Activated naive CD8-positive, alpha-beta T cell treated with anti-CD3 and anti-CD28 coated beads for 36 hours (primary cell): ENCODE measurements at places on chromosomes 7 and 10. TPM values are rescaled to one million over a fixed set of nuclear protein-coding genes. Genes with fewer than 3 reads are reported as not detected.
A peak's percentile ranks its signal among the peaks of the same experiment; 100 is the strongest.

The GOLGA7B gene
- 0.80 TPM for total RNA-seq

The NPSR1 gene
- total RNA-seq = not detected

DNA sequence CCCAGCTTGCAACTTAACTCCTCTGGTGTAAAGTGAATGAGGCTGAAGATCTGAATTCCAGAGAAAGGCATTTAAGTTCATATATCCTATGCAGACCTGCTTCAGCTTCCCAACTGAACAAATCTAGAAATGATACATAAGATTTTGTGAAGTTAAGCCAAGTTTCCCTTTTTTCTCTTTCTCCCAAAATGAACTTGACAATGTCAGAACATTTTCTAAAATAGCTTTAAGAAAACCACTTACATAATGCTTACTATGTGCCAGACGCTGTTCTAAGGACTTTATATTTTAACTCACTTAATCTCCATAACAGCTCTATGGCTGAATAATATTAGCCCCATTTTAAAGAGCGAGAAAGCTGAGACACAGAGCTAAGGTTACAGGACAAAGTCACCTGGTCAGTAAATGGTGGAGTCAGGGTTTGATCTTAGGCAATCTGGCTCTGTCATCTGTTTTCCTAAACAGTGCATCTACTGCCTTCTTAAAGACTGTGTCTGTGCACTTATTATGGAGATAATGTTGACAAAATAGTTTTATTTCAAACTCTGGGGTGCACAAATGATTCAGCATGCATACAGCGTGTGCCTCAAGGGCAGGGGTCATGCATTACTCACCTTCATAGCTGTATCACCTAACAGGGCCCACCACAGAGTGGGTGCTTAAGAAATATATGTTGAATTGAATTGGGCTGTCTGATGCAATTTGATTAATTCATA lies 66.8 kb downstream of the RHOBTB1 start:
- H3K4me1 ChIP-seq = no peaks in the 10 kb centered on the region
- no peaks in the 10 kb centered on the region for H3K36me3 ChIP-seq
- no peak overlapping the region for H3K27ac ChIP-seq
- no peak overlapping the region for H3K4me3 ChIP-seq
- H3K27me3 ChIP-seq = no peaks in the 10 kb centered on the region

The ASB13 gene
- 12.0 TPM for total RNA-seq

GRCh38 chr10:73858013-73858708 lies 16.2 kb downstream of the CAMK2G start:
- DNase-seq = no peak
- H3K4me3 ChIP-seq = peak overlapping the region; percentile 61
- peaks cover 28% of the 10 kb centered on the region for H3K36me3 ChIP-seq
- H3K27ac ChIP-seq = peak overlapping the region; percentile 89
- peaks cover 71% of the 10 kb centered on the region for H3K4me1 ChIP-seq
- no peaks in the 10 kb centered on the region for H3K27me3 ChIP-seq

The CNPY1 gene
- not detected for total RNA-seq

DNA sequence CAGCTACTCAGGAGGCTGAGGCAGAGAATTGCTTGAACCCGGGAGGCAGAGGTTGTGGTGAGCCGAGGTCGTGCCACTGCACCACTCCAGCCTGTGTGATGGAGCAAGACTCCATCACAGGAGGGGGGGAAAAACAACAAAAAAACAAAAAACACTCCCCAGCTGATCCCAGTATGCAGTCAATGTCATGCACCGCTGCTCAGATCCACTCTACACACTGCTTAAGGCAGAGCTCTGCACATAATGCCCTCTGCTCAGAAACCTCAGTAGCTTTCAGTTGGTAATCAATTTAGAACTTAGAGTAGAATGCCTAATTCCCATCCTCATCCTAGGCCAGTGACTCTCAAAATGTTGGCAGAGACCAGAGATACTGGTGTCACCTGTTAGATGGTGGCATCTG lies 43.9 kb downstream of the PDSS1 start:
- DNase-seq = no peak
- peaks cover 21% of the 10 kb centered on the region for H3K4me1 ChIP-seq
- H3K27ac ChIP-seq = peak overlapping the region; percentile 70
- H3K27me3 ChIP-seq = no peaks in the 10 kb centered on the region

DNA sequence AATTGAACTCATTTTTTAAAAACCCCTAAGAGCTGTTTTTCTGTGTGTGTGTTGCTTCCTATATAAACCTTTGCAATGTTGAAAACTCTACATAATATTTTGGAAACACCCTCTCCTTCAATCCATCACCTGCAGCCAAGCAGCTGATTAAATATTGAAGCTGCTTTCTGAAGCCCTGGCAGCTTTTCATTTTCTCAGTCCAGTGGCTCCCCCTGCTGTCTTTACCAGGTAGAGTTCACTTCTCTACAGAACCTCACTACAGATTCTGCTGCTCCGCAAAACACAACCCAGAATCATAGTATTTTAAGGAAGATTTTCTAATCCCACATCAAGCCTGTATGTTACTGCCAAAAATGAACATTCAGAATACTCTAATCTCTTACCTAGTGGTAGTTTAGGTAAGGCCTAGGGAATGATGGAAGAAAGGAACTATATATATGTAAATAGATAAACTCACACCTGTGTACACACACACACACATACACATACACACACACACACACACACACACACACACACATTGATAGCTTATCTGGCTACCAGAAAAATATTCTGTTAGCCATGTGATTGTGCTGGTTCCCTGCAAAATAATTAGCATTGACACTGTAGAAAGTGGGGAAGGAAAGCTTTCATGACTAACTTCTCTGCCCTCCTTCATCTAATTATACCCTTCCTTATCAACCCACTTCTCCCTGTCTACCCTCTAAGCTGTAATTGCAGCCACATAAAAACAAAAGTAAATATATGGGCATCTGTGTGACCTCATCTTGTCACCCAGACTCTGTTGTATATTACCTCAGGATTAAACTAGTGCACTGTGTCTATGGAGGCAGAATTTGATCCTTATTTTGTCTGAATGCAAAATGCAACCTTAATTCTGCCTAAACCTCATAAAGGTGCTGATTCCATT lies 229.5 kb upstream of the FZD1 start:
- H3K4me3 ChIP-seq = no peak overlapping the region
- no peak for DNase-seq
- no peak overlapping the region for H3K27ac ChIP-seq
- no peaks in the 10 kb centered on the region for H3K36me3 ChIP-seq
- no peaks in the 10 kb centered on the region for H3K4me1 ChIP-seq
- H3K27me3 ChIP-seq = no peaks in the 10 kb centered on the region

DNA sequence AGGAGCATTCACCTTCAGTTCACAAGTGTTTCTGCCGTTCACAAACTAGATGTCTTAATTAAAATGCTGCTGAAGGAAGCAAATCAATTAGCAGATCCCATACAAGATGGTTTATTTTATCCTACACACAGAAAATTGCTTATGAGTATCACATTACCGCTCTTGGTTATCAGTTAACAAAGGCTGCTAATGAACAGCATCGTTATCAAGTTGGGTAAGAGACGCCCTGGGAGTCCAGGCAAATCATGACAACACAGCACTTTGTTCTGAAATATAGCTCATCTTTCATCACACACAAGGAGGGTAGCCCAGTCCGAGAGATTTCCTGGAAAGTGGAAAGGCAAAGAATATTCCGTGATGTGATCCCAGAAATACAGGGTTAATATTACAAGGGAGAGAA lies 20.8 kb upstream of the FAM170B start:
- no peak overlapping the region for H3K27ac ChIP-seq
- DNase-seq = no peak
- H3K36me3 ChIP-seq = no peaks in the 10 kb centered on the region
- no peak overlapping the region for H3K4me3 ChIP-seq
- H3K4me1 ChIP-seq = no peaks in the 10 kb centered on the region

GRCh38 chr7:77799078-77799964 lies 748 bp downstream of the PHTF2 start:
- peak; percentile 31 for DNase-seq
- H3K4me3 ChIP-seq = peak overlapping the region; percentile 94
- peaks cover 62% of the 10 kb centered on the region for H3K4me1 ChIP-seq
- H3K36me3 ChIP-seq = peaks cover 35% of the 10 kb centered on the region
- peak overlapping the region; percentile 88 for H3K27ac ChIP-seq
- H3K27me3 ChIP-seq = no peaks in the 10 kb centered on the region

The RADIL gene
- total RNA-seq = 0.92 TPM

- H3K27me3 ChIP-seq = no peaks in the 10 kb centered on the region
- no peak for DNase-seq
- H3K36me3 ChIP-seq = peaks cover 2% of the 10 kb centered on the region
- no peaks in the 10 kb centered on the region for H3K4me1 ChIP-seq
Measured at GRCh38 chr7:29935111-29935510, 54.5 kb downstream of the SCRN1 start.

DNA sequence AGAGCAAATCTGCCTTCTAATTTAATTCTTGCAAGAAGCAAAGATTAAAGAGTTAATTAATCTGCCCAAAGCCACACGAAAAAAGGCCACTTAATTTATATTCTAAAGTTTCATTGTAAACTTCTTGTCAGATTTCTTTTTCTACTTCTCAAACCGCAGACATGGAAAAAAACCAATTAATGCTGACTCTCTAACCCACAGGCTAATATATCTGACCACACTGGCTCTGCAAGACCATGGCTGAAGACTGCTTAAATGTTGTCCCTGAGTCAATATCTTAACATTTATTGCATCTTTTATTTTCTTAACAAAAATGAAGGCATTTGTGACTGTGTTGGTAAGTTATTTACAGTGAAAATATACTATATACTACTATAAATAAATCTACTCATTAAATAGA lies 234.0 kb upstream of the SP8 start:
- H3K4me3 ChIP-seq = no peak overlapping the region
- no peaks in the 10 kb centered on the region for H3K4me1 ChIP-seq
- no peak for DNase-seq
- no peaks in the 10 kb centered on the region for H3K36me3 ChIP-seq

GRCh38 chr10:132544744-132545658 lies 7.4 kb downstream of the INPP5A start:
- DNase-seq = no peak
- peaks cover 65% of the 10 kb centered on the region for H3K4me1 ChIP-seq
- peak overlapping the region; percentile 76 for H3K4me3 ChIP-seq
- no peaks in the 10 kb centered on the region for H3K36me3 ChIP-seq

DNA sequence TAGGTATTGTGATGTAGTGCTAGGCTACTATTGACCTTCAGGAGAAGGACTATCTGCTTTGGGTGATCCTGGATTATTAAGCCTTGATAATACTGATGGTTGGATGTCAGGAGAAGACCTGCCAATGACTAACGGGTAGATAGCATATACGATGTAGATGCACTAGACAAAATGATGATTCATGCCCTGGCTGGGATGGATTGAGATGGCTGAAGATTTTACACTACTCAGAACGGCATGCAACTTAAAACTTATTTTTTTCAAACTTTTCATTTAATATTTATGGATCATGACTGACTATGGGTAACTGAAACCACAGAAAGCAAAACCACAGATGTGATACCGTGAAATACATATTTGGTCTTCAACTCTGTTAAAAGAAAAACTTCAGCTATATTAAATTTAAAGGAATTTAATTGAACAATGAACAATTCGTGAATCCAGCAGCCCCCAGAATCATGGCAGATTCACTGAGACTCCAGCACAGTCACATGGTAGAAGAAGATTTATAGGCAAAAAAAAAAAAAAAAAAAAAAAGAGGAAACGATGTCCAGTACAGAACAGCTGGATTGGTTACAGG lies 124.6 kb upstream of the CDK13 start:
- no peaks in the 10 kb centered on the region for H3K4me1 ChIP-seq
- no peak overlapping the region for H3K27ac ChIP-seq
- H3K27me3 ChIP-seq = peaks cover 65% of the 10 kb centered on the region
- DNase-seq = no peak
- no peaks in the 10 kb centered on the region for H3K36me3 ChIP-seq

The GRM3 gene
- total RNA-seq = not detected

GRCh38 chr7:30522159-30522558 lies 17.5 kb upstream of the GGCT start:
- H3K4me1 ChIP-seq = peaks cover 2% of the 10 kb centered on the region
- peaks cover 2% of the 10 kb centered on the region for H3K36me3 ChIP-seq
- H3K27me3 ChIP-seq = no peaks in the 10 kb centered on the region

GRCh38 chr7:53611043-53611442 lies 575.6 kb downstream of the POM121L12 start:
- H3K4me1 ChIP-seq = no peaks in the 10 kb centered on the region
- H3K27ac ChIP-seq = no peak overlapping the region
- no peaks in the 10 kb centered on the region for H3K27me3 ChIP-seq
- no peak overlapping the region for H3K4me3 ChIP-seq
- H3K36me3 ChIP-seq = no peaks in the 10 kb centered on the region

DNA sequence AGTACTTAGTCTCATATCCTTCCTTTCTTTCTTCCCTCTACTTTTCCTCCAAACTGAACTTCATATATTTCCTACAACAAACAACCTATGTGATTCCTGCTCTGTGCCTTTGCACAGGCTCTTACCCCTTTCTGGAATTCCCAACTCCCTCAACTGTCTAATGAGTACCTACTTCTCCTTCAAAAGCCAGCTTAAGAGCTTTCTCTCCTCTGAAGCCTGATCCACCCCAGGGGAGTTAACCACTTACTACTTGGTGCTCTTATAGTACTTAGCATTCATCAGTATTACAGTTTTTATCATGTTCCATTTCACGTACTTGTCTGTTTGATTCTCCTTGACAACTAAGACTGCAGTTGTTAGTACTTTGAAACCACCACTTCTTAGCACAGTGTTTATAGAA lies 246.1 kb downstream of the LRRTM3 start:
- no peak overlapping the region for H3K4me3 ChIP-seq
- no peaks in the 10 kb centered on the region for H3K4me1 ChIP-seq
- no peak for DNase-seq
- H3K36me3 ChIP-seq = no peaks in the 10 kb centered on the region

DNA sequence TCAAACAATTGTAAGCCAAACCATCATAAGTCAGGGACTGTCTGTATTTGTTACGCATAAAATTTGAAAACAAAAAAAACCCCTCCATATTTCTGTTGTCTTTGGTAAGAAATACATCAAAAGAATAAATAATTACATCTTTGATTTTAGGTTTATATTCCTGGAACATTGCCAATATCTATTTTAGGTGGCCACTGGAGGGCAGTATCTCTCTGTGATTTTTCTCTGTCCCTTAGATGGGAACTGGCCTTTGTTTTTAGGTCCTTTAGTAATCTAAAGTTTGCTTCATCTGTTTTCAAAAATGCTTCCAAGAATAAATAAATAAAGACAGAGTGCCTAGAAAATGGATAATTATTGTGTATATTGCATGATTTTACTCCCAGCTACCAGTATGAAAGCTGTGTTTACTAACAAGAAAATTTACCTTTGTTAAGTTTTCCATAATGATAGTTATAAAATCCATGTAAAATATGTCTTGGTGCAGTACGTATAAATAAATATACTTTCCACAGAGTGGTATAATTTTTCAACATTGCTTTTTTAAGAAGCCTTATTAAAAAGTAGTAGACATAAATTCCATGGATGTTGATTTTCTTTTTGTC lies 64.2 kb downstream of the PHYHIPL start:
- H3K27ac ChIP-seq = no peak overlapping the region
- no peaks in the 10 kb centered on the region for H3K4me1 ChIP-seq
- H3K27me3 ChIP-seq = peaks cover 7% of the 10 kb centered on the region
- no peak for DNase-seq

The TFR2 gene
- 11.1 TPM for total RNA-seq
